Stimulated activated CD4-positive, alpha-beta T cell treated with anti-CD3 and anti-CD28 coated beads, Interleukin-4, amount 100 ng/mL, for 4 hours (primary cell): ENCODE measurements at places on chromosomes 7 and 10.

GRCh38 chr7:14368285-14368684, 378.8 kb upstream of the ETV1 start:
- no peak for DNase-seq

- DNase-seq: no peak
These were observed 35.6 kb downstream of the SRPK2 start for GRCh38 chr7:105352901-105353668.

GRCh38 chr10:114684822-114685209, 26.7 kb upstream of the ABLIM1 start:
- no peak for DNase-seq

- no peak for DNase-seq
These were observed 238.2 kb downstream of the CELF2 start for GRCh38 chr10:11255796-11256444.

DNA sequence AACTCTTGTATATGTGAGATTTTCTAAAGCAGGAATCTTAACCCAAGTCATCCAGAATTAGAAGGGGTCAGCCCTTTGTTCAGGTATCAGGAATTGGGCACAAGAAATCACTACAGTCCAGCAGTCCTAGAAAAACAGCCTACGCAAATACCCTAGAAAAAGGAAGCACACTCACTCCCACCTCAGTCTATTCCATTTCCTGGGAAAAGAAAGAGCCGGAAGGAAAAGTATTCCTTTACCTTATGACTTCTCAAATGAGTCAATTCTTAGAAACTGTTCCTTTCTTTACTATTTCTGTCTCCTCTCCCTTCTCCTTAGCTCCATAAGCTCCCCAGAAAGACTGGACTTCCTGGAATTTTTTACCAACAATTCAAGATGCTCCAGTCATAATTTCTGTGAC, 62.7 kb downstream of the DNAJC12 start:
- DNase-seq: no peak

GRCh38 chr7:1210321-1210978, 22.2 kb upstream of the UNCX start:
- no peak for DNase-seq

DNA sequence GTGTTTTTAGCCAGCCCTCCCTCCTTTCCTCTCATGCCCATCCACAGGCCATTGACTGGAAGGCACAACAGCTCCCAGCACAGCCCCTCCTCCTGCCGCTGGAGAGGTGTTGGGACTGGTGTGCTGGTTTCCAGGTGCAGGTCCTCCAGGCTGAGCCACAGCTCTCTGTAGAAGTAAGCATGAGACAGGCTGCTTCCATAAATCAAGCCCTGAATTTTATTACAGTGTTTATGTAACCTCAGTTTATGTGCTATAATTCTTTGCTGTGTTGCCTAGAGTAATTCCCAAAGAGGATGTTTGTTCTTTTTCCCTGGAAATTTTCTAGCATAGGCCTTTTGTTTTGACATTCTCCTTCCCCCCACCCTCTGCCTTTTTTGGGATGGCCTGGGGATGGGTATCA, 445.8 kb downstream of the AUTS2 start:
- no peak for DNase-seq

DNA sequence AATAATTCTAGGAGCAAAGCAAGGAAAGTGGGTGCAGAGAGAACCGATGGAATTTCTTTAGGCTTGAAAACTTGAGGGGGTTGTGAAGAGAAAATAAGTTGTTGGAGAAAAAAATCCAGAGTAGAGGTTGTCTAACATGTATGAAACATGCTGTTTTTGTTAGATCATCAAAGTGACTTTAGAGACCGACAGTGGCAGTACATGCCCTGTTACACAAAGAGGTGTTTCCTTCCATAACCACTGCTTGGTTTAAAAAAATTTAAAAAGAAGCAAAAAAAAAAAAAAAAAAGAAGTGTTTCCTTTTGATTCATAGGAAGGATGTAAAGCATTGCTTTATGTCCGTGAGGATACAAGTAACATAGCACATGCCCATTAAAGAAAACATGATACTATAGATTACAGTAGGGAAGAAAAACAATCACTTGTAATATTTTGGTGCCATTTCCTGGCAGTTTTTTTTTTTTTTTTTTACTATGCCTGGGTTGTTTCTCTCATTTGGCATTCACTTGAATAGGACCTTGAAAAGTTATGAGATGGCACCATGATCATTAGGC, 6.1 kb downstream of the ENTPD1 start:
- DNase-seq: no peak

- no peak for DNase-seq
These were observed 404.8 kb upstream of the PHF14 start for GRCh38 chr7:10568891-10569290.

DNA sequence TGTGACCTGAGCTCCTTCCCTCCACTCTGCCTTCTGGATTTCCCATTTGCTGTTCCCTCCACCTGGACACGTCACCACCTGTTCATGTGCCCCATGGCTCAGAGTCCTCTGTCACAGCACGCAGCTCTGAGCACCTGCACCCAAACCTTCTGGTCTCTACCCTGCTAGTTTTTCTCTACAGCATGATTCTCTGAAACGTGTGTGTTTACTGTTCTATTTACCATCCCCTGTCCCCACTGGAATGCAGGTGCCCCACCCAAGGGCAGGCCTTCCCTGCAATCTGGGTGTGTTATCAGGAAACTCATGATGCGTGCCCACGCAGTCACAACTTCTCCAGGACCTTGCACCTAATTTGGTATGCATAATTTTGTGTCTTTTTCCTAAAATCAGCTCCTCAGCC, 284.4 kb upstream of the IGFBP3 start:
- DNase-seq: no peak

DNA sequence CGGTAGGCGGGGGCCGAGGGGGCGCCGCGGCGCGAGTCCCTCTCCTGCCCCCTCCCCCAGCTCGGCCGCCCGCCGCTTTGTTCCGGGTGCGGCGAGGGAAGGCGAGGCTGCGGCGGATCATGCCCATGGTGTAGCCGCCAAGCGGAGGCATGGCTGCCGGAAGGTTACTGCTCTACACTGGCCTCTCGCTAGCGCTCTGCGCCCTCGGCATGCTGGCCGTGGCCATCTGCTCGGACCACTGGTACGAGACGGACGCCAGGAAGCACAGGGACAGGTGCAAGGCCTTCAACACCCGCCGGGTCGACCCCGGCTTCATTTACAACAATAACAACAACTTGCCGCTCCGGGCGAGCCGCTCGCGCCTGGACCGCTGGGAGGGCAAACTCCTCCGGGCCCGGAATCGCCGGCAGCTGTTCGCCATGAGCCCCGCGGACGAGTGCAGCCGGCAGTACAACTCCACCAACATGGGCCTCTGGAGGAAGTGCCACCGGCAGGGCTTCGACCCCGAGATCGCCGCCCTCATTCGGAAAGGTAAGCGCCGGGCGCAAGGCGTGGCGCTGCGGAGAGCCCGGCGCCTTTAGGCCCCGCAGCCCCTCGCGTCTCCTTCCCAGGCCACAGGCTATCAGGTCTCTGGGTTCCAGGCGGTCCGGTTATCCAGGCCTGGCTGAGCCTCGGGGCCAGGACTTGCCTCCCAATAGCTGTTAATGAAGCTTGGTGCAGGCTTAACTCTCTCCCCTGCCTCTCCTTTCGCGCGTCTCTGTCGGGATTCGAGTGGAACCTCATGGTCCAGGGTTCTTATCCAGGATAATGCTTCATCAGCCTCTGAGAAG, 513 bp downstream of the TMEM178B start:
- DNase-seq: no peak

GRCh38 chr7:3682028-3682710, 381.1 kb downstream of the SDK1 start:
- DNase-seq: no peak

DNA sequence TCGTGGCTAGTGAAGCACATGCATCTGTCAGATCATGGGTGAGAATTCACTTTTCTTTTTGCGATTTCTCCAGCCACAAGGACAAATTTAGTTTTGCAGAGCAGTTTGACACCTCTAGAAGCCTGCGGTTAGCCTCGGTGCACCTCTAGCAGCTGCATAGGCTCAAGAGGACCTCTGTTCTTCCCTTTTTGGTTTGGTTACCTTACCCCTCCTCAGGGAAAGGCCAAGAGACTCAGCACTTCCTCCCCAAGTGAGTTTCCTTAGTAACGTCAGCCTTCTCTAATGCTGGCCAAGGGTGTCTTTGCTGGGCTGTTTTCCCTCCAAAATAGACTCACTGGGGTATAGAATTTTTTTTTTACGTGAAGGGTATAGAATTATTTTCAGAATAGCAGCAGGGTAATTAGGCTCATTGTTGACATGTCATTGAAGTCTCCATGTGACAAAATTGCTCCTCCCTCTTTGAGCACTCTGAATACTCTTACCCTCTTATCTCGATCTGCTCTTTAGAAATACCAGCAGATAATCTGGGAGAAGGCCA, 97.8 kb downstream of the AUTS2 start:
- no peak for DNase-seq

- no peak for DNase-seq
These were observed 107.7 kb upstream of the TMEM168 start for GRCh38 chr7:112897839-112898431.

DNA sequence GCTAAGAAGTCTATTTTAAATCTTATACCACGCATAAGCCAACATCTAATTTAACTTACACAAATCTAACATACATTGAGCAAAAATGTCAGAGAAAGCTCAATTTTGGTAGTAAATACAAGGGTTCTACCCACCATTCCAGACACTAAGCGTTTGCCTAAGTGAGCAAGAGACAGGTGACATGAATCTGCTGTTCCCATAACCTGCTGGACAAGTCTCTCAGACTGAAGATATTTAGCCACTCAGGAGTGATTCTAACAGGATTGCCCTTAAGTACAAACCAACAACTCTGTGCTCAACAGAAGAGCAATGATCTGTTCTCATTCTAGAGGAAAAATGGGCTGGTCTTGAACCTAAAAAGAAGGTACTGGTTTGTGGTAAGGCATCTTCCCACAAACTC, 18.8 kb downstream of the EZH2 start:
- DNase-seq: no peak

- DNase-seq: no peak
These were observed 20.0 kb upstream of the CREB3L2 start for GRCh38 chr7:138021889-138022288.

GRCh38 chr10:31358688-31359330, 39.8 kb downstream of the ZEB1 start:
- no peak for DNase-seq

DNA sequence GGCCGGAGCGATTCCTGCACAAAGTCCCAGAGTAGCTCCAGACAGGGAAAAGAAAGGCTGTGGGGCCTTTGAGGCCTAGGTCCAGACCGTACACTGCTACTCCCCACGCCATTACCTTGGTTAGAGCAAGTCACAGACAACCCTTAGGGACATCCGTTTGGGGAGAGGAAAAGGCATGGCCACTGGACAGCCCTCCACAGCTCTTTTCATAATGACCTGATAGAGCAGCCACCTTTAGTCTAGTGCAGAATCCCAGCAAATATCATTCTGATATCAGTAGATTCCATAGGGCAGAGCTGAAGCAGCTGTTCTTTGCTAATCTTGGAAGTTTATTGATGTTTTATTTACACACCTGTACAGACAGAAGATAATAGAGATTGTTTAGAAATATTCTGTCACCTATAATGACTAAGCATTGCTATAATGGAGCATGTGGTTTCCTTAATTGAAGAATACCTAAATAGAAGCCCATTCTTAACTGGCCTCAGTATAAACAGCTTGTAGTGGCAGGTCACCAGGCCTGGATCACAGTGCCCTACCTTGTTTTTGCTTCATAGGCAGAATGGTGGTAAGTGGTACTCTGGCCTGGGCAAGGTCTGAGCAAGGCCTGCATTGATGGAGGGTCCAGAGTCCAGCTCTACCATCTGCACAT, 27.9 kb downstream of the OGDH start:
- no peak for DNase-seq

GRCh38 chr7:86320889-86321288, 322.8 kb upstream of the GRM3 start:
- no peak for DNase-seq

DNA sequence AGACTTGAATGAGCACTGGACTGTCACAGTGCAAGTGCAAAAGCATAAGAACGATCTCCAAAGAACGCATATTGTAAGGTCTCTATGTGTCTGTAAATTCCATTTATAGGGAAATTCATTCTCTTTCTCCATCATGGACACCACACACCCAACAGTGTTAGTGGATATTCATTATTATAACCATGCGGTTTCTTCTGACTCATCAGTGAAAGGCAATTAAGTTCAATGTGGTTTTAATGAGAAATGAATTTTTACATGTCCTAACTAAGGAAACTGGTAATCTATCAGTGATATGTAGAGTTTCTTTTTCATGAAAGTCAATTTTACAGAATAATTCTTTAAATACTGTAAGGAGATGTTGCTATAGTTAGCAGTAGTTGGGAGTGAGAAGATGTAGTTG, 25.9 kb downstream of the GIMAP8 start:
- DNase-seq: no peak

DNA sequence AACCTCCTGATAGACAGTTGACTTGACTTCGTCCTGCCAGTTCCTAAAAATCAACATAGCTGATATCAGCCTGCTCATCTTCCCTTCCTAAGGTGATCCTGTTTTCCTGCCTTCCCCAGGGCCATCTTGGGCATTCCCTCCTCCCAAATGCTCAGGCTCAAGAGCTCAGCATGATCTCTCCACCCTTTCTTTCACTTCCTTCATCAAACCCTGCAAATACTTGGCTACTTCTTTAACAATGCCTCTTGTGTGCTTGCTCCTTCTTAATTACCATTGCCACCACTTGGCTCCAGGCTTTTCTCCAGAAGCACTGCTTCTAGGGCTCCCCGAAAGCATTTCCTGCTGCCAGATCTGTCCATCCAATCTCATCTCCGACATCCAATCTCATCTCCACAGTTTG, 7.3 kb downstream of the FSCN3 start:
- DNase-seq: no peak

- DNase-seq: no peak
These were observed 401.9 kb downstream of the TNS3 start for GRCh38 chr7:47179812-47180515.

DNA sequence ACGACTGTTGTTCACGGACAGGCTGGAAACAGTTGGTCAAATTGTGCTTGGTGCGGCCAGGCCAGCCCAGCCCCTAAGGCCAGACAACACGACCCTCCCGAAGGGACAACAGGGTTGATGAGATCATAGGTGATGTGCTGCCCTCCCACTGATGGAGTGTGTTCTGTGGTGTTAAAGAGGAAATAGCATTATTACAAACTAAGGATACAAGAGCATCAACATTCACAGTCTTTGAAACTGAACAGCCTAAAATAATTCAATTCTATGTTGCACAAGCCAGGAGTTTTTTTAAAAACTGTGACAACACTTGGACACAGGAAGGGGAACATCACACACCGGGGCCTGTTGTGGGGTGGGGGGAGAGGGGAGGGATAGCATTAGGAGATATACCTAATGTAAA, 87.6 kb downstream of the FAM53B start:
- DNase-seq: no peak
